Fibroblast of skin of left quadriceps (primary cell): ENCODE measurements at places on chromosomes 1 and 21.

- DNase-seq = no peak
Observed at GRCh38 chr21:32613436-32614043, 1.4 kb upstream of the CFAP298 start.

GRCh38 chr1:95542936-95543335, 308.9 kb downstream of the RWDD3 start:
- DNase-seq = no peak

GRCh38 chr1:243251539-243251938, 3.5 kb downstream of the CEP170 start:
- no peak for DNase-seq

DNA sequence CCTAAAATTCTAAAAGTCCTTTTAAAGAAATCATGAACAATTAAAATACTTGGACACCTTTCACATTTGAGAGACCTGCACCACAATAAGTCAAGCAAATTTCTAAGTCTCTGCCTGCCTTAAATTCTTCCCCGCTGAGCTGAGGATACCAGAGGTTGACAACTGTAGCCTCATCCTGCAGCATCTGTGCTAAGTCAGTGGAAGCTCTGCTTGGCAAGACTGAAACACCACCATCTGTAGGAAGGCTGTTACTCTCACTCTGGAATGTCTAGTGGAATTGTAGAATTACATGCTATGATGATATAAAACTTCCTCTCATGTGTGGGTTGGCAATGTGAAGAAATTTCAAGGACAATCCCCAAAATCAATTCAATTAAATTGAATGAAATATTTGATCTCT, 1756.5 kb downstream of the NCAM2 start:
- no peak for DNase-seq

DNA sequence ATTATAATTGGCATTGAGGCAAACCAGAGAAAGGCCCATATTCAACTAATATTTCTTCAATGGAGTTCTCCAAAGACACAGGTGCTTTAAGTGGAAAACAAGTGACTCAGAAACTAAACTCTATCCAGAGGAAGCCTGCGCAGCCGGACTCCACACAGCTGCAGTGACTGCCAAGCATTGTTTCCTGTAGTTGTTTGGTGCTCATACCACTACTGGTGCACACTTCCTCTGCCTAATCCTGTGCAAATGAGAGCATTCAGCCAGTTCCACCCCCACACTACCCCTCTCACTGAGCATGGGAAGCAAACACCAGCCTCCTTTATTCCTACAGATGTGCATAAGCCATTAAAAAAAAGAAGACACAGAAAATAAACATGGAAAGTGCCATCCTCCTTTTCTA, 102.9 kb downstream of the VAV3 start:
- DNase-seq = no peak

DNA sequence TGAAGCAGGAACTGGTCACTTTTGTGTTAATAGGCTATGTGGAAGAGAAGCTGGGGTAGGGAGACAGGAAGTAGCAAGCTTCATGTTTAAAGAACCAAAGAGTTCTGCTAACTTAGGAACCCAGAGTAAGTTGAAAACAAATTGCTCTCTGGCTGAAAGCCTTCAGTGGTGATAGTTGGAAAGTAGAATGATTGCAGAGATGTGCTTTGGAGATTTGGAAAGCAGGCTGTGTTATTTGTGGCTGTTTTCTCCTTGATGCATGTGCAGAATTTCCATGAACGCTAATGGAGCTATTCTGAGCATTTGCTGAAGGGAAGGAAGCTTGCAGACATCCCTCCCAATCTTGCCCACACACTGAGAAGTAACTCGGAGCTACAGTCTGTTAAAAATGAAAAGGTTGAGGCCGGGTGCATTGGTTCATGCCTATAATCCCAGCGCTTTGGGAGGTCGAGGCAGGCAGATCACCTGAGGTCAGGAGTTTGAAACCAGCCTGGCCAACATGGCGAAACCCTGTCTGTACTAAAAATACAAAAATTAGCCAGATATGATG, 45.7 kb downstream of the TCEANC2 start:
- DNase-seq = no peak

DNA sequence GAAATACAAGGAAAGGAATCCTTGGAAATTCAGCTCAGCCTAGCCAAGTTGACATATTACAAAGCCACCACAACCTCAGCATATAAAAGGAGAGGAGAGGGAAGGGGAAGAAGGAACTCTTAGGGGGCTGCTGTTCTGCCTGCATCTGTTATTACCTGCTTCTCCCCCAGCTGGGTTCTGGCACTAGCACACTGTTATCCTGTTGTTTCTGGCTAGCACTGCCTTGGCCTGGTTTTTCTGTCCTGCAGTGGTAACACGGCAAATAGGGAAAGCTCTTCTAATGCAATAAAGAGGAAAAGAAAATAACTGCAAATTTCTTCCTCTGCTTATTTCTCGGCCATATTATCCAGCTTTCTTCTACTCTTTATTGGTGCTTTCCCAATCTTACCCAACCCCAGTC, 16.5 kb upstream of the VCAM1 start:
- no peak for DNase-seq

DNA sequence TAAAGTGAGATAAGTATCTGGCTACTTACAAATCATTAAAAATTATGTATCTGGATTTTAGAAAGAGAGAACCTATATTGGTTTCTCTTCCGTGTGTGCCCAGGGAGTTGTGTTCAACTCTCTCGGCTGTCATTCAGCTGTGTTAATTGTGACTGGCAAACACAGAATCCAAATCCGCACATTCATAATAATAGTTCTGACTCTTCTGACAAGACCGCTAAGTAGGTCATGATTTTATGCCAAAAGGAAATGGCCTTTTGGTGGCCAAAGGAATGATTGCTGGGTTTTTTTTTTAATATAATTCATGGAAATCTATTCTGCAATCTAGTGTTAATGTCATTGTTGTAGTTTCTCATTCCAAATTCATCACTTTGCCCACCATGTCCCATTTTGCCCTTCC, 110.7 kb downstream of the AK5 start:
- DNase-seq = no peak

DNA sequence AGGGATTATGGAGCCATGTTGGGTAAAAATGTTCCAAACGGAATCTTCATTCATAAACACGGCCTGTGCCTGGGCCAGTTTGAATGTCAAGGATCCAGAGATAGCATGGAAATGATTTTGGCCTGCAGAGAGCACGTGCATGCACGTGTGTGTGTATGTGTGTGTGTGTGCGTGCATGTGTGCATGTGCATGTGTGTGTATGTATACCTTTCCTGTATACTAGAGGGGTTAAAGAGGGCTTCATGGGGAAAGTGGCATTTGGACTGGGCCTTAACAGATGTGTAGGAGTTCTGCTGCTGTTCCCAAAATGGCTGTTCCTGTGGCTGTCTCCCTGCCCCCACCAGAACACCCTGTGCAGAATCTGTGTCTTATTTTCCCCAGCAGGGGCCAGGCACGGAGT, 21.7 kb downstream of the TTC39A start:
- DNase-seq = no peak

DNA sequence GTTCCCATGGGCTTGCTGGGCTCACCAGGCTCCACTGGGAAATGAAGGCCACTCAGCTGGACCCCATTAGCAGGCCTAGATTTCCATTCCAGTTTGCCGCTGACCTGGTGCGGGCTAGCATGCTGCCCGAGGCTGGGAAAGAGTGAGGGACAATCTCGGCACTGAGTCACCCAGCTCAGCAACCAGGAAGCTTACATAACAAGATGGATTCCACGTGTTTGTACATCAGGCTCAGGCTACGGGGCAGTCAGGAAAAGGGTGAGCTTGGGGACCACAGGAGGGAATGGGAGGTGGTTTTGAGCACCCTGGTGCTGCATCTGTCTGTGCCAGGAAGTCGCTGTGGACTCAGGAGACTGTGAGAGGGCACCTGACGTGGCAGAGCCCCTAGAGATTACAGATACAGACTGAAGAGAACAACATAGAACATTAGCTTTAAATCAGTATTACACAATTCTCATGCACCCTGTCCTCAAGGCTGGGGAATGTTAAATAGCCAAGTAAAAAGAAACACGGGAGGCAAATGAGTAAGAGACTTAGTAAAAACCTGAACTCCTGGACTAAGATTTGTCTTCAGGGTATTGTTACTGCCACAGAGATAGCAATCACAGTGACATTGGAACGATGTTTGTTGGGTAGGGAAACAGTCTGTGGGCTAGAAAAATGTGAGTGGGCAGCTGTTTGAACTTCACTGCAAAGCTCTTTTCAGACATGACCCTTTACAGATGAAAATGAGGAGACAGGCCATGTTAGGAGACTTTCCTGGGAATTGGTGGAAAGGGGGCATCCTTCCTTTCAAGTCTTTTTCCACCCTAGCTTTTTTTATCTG, 51.1 kb downstream of the GLUL start:
- DNase-seq = no peak
